Kasumi-1 (cell line): ENCODE measurements at places on chromosomes 4 and X.
A peak's percentile ranks its signal among the peaks of the same experiment; 100 is the strongest.

DNA sequence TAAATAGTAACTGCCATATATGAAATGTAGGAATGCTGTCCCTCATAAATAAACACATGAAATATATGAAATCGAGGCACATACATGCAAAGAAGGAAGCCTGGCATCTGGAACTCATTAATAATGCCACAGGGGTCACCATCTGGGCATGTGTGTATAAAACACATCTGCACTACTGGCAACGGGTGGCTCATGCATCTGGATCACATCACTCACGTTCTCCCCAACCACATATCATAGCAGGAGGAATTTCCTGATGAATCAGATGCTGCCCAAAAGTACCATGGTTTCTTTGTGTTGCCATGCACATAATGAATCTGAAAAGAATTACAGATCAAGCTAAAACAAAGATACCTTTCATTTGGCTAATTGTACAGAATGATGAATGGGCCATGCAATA, 28.6 kb downstream of the RNF175 start:
- DNase-seq = peak; percentile 18

- DNase-seq = no peak
Measured at GRCh38 chrX:3066555-3066954, 25.3 kb downstream of the ARSF start.

DNA sequence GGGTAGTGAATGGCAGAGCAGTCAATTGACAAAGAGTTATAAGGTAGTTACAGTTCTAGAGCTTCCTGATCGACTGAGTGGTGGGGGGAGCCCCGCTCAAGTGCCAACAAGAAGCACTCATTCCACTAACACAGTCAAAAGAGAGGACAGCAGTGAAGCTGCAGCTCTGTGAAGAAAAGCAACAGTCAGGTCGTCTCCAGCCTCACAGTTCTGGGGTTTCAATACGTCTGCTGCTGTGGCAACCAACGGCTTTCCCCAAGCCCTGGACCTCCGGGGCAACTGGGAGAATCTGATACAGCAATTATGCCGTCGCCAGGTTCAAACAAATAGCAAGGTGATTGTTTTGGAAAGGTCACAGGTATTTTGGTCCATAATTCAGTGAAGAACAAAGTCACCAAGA, 30.8 kb downstream of the GPM6B start:
- no peak for DNase-seq

- DNase-seq = no peak
Measured at GRCh38 chr4:182886768-182887167, 30.4 kb downstream of the DCTD start.

- DNase-seq = no peak
Measured at GRCh38 chr4:69497886-69498395, 2.2 kb upstream of the UGT2B4 start.
